Fibroblast of skin of right quadriceps (primary cell): ENCODE measurements at places on chromosomes 1 and 21.

- DNase-seq, result no peak
Measured at GRCh38 chr1:244336232-244336899, 115.3 kb downstream of the ADSS2 start.

DNA sequence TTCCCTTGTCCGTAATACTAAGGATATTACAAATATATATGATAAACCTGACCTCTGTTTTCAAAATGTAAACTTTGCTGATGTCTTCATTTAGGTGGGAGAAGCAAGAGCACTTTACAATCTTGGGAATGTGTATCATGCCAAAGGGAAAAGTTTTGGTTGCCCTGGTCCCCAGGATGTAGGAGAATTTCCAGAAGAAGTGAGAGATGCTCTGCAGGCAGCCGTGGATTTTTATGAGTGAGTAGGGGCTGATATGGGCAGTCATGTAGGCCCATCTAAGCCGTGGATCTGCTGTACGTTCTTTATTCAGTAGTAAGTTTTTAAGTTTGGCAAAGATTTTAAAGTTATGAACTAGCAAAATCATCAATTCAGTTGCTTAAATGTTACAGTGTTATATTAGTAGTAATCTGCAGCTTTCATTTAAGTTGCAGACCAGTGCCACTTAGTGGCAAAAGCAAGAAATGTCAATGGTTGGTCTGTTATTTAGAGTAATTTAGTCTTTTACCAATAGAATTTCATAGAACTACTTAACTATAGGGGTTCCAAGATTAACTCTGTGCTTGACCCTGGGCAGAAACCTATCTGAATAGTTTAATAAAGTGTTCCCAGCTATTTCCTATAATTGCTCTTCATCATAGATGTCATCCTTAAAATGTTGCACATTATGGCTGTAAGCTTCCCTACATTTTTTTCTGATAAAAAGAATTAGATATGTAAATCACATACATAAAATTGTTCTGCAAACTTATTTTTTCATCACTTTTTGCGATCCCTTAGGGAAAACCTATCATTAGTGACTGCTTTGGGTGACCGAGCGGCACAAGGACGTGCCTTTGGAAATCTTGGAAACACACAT, 21.3 kb downstream of the GPSM2 start:
- peak; percentile 63 for DNase-seq

DNA sequence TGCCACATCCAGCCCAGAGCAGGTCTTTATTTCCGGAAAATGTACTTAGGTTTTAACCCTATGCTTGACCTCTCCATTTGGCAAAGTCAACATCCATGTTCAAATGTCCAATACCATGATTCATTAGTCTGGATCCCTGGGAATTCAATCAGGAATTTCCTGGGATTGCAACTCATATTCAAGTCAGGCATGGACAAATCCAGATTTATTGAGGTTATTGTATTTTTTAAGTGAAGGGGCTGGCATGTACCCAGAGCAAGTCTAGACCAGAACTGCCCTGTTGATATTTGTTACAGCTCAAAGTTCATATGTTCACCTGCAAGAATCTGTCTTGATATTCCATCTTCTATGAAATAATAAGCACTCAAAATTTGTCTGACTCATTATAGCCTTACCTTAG, 521.1 kb downstream of the ADGRL2 start:
- peak; percentile 30 for DNase-seq

DNA sequence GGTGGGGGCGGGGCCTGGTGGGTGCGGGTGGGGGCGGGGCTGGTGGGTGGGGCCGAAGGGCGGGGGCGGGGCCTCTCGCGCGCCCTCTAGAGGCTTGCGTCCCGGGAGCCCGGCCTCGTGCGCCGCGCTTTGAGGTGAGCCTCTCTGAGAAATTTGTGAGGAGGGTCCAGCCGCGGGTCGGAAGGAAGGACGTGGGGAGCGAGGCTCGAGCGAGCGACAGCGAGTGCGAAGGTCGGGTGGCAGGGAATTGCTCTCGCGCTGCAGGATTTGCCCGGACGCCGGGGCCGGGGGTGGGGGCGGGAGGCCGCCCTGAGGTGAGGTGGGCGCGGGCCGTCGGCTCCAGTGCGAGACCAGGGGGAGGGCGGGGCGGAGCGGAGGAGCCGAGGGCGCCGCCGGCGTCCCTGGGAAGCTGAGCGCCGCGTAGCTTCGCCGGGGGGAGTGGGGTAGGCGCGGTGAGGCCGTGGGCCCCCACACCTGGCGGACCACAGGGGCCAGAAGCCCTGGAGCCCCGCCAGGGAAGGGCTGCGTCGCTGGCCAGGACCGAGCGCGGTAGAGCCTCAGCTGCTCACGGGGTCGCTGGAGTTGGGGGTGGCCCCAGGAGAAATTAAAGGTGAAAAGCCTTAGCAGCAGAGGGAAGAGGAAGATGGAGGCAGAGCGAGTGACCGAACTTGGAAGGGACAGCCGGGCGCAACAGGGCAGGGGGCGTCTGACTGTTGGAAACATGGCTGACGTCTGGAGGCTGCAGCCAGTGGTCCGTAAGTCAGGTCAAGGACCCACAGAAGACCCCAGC, 754 bp upstream of the LSS start:
- no peak for DNase-seq

DNA sequence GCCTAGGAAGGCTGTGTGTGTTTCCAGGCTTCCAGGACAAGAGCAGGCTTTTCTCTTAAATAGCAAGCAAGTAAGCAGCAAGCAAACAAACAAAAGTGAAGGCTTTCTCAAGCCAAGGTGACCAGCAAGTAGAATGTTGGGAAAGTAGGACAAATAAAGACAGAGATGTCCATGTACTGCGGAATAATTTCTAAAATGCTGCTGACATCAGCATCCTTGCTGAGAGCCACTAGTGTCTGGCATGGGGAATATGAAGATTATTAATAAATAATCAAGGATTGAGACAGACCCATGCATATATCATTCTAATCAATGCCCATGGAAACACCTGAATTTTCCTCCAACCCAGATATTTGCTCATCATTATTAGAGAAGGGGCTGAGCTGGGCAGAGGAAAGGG, 6.4 kb upstream of the DYRK3 start:
- no peak for DNase-seq

DNA sequence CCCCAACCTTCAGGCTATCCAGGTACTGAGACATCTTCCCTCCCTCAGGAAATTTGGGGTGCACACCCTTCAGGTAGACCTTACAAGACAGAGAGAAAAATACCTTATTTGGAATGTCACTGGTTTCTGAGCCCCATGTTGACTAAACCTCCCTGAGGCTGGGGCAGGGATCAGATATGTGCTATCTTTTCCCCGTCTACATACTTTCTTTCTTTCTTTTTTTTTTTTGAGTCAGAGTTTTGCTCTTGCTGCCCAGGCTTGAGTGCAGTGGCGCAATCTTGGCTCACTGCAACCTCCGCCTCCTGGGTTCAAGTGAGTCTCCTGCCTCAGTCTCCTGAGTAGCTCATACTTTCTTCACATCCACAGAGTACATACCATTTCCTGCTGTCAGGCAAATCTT, 1.6 kb downstream of the CYB5R1 start:
- DNase-seq, result no peak

DNA sequence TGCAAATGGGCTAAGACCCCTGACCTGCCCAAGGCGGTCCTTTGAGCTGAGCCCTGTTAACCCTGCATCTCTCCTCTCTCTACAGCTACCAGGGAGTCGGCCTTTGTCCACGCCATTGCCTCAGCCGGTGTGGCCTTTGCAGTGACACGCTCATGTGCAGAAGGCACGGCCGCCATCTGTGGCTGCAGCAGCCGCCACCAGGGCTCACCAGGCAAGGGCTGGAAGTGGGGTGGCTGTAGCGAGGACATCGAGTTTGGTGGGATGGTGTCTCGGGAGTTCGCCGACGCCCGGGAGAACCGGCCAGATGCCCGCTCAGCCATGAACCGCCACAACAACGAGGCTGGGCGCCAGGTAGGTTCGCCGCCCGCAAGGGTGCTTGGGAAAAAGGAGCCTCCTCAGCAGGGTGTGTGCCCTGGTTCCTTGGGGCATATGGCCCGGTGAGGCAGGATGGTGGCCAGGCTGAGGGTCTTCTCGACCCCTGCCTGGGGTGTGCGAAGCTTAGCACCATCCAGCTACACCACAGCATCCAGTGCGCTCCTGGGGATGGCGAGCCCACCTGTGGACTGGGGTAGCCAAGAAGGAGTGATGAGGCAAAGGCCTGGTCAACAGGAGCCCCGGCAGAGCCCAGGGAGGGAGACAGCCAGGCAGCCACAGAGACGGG, 31.8 kb upstream of the ARF1 start:
- no peak for DNase-seq

DNA sequence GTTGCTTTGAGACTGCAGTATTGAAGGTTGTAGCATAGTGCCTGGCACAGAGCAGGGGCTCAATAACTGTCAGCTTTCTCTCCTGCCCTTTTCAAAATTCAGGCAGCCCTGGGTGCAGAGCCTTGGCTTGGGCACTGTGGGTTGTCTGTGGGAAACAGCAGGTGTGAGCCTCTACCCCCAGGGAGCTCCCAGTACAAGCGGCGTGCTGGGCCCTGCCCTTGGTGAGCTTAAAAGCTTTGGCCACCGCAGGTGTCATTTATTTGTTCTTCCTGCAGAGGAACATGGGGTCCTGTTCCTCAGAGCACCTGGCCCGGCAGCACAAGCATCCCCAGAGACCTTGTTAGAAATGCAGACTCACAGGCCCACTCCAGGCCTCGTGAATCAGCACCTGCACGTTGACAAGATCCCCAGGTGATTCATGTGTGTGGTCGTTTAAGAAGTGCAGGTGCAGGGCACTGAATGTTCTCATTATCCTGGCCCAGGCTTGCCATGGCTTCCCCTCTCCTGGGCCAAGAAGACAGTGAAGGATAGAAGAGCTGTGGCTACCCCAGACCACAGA, 29.9 kb upstream of the IGSF21 start:
- no peak for DNase-seq

GRCh38 chr1:54323324-54323739, 82.9 kb downstream of the SSBP3 start:
- DNase-seq, result no peak

DNA sequence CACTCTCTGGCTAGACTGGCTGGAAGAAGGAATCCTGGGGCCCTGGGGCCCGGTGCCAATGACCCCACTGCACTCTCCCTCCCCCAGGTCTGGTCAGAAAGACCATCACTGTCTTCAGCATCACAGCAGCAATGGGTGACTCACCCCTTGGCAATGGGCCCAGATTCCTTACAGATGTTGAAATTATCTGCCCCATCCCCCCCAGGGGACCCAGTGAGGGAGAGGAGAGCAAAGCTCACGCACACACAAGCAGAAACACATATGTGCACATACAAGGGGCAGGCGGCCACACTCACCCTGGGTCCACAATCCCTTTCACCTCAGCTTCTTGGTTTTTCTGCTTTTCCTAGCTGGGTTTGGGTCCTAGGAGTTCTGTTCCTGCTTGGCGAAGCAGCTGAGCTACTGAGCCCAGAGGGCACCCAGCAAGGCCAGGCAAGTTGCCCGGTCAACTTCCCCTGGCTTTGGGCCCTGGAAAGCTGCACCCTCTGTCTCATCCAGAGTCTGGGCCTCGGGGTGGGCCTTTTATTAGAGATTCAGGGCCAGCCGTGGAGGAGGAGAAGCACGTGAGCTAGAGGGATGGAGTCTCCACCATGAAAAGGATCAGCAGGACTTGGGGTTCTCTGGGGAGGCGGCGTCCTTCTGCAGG, 2.6 kb downstream of the COL16A1 start:
- peak; percentile 99 for DNase-seq

- no peak for DNase-seq
Measured at GRCh38 chr21:16137106-16137505, 407.3 kb downstream of the USP25 start.

DNA sequence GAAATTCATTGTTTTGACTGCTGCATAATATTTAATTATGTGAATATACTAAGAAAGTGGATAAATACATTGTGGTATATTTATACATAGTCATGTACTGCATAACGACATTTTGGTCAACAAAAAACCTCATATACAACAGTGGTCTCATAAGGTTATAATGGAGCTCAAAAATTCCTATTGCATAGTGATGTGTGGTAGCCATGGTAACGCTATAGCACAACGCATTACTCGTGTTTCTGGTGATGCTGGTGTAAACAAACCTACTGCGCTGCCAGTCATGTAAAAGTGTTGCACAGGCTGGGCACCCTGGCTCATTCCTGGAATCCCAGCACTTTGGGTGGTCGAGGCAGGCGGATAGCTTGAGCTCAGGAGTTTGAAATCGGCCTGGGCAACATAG, 52.6 kb upstream of the NHLH2 start:
- DNase-seq, result peak; percentile 5

GRCh38 chr21:31262728-31263127, 81.3 kb downstream of the TIAM1 start:
- DNase-seq, result no peak

- no peak for DNase-seq
Measured at GRCh38 chr1:194062962-194063361, 876.5 kb upstream of the B3GALT2 start.

DNA sequence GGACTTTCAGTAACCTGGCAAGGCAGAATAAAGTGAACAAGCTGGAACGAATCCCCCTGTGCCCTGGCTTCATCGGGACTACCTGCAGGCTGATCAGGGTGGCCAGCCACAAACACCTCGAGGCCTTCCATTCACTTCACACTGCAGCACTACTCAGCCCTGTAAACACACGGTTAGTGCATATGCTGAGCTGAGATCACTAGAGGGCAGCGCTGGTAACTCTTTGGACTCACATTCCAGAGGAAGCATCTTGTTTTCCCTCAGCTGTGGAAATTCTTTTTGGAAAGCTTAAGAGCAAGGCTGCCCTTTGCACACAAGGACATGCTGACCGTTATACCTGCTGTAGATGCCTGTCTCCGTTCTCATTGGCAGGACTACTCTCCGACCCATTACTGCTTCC, 32.1 kb downstream of the PCSK9 start:
- DNase-seq, result peak; percentile 49

DNA sequence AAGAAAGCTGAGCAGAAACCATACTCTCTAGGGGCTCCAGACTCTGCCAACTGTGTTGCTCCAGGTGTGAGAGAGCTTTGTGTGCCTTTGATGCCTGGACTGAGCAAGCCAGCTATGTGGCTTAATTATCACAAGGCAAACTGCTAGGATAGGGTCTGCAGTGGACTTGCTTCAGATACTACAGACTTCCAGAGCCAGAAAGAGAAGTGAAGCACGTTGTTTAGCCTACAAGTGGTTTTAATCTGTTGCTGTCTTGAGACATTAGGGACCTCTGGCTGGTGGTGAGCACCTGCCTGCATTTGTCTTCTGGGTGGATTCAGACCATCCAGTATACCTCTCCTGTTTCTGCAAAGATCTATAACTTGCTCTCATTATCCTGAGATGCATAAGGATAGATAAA, 353.4 kb upstream of the PLXNA2 start:
- DNase-seq, result no peak

DNA sequence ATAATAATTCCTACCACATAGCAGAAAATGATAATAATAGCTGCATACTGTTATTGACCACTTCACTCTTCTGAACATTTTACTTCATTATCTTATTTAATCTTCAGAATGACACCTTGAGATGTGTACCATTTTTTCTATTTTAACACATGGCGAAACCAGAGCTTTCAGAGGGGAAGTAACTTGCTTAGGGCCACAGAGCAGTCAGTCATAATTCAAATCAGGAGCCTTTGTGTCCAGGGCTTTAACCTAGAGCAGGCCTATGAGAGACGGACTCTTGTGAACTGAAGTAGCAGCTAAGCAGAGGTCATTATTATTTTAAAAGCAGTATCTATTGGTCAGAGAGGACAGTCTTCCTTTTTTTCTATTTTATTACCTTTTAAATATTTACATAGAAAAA, 114.0 kb downstream of the ROR1 start:
- no peak for DNase-seq

- peak; percentile 46 for DNase-seq
Measured at GRCh38 chr1:211610779-211611556, 32.0 kb upstream of the SLC30A1 start.
